ENCODE measurements at places on chromosomes 4 and X.

DNA sequence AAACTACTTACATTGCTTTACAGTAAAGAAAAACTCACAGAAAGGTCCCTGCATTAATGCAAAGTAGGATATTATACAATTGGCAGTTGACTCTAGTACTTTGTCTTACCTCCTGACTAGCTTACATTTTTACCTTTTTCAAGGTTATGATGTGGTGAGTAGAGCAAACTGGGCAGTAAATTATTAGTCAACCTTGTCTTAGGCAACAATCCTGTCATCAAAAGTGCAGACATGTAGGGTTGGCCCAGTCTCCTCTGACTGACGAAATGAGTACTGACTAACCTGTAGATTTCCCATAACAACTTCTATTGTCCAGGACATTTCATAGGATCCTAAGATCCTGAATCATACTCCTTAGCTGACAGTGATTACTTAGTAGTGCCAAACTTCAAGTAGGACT is 142.0 kb upstream of the NUDT6 start:
- peak; percentile 29 for DNase-seq

GRCh38 chr4:79476196-79476595 is 68.2 kb upstream of the GK2 start:
- no peak for DNase-seq

DNA sequence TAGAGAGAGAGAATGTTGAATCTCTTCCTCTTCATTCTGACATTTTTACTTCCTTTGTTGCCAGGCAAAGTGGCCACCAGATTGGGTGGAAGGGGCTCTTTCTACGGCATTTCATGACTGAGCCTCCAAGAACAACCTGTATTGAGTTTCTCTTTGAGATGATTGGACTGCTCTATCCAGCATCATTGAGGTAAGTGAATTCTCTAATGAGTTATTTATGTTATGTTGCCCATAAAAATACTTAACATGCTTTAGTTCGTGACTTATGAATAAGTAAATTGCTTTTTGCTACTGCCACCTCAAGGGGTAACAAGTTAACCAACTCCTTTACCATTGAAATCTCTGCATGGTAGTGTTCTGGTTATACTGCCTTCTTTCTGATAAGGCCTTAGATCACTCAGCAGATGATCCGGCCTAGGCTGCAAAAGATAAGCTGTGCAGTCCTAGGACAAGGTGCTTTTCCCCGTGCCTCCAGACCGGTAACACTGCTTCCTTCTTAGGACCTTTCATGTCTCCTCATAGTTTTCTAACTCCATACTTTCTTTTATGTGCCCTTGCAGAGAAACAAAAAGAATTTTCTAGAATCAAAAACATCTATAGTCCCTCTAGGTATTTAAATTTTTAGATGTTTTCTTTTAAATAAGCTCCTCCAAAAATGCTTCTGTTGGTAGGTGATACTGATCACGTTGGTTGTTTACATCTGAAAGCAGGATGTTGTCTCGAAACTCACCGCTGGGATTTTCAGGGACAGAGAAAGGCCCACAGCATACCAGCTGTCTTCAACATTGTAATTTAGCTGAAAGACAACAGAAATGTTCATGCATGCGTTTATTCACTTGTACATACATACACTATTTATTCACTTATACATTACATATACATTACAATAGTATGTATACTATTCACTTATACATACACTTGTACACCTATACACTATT is 157.1 kb upstream of the RBPJ start:
- DNase-seq: no peak

GRCh38 chrX:70022616-70023015 is 27.1 kb downstream of the AWAT2 start:
- no peak for DNase-seq

DNA sequence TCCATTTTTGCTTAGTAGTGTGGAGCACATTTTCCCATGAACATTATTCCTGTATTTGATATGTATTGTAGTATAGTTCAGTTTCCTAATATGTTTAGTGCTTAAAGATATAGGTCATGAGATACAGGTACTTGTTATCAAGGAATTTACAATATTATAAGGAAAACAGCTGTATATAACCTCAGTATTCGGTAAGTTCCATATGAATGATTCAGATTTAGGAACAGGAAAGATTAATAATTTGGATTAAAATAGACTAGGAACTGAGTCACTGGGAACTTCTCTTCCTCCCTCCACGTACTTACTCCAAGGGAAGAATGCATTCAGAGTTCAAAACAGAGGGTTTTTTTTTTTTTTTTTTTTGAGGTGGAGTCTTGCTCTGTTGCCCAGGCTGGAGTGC is 20.0 kb downstream of the DIAPH2 start:
- DNase-seq: no peak

DNA sequence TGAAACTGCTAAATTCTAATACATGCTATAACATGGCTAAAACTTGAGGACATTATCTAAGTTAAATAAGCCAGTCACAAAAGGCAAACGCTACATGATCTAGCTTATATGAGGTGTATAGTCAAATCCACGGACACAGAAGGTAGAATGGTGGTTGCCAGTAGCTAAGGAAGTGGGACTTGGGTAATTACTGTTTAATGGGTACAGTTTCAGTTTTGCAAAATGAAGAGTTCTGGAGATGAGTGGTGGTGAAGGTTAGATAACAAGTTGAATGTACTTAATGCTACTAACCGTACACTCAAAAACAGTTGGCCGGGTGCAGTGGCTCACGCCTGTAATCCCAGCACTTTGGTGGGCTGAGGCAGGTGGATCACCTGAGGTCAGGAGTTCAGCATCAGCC is 644.5 kb upstream of the DIPK2B start:
- DNase-seq: no peak

DNA sequence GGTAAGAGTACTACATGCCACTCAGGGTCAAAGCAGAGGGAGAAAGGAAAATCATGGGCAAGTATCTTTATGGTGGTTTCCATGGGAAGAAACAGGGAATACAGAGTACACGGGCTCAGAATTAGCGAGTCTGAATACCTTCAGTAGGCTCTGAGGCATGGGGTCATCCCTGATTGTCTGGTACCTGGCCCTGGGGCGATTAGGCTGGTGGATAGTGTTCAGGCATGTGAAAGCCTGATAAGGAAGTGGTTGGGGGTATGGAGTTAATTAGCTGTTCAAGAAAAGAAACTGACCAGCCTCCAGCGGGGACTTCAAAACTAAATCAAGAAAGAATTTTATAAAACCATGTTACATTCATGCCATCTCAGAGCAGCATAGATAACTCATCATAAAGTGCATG is 518.8 kb downstream of the RAB28 start:
- DNase-seq: no peak

- DNase-seq: peak; percentile 1
Measured at GRCh38 chrX:51361251-51361650, 28.6 kb downstream of the NUDT10 start.

- no peak for DNase-seq
Measured at GRCh38 chr4:175946472-175947116, 119.0 kb upstream of the WDR17 start.

- DNase-seq: no peak
Measured at GRCh38 chr4:47372561-47372960, 90.9 kb downstream of the COMMD8 start.

DNA sequence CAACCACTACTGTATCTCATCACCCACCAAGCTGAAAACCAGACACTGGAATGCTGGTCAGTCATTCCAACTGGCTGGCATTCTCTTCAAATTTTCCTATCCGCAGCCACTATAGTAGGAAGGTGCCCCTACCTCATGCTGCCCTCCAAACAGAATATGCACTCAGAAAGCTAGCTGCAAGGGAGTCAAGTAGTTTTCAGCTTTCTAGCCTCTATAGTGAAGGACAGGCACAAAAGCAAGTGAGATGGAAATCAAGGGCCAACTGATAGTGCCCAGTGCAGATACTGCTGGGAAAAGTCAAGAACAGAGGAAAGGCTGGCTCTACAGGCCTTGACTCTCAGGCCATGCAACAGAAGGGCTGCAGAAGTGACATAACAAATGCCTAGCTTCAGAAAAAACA is 47.2 kb downstream of the BCOR start:
- DNase-seq: no peak

DNA sequence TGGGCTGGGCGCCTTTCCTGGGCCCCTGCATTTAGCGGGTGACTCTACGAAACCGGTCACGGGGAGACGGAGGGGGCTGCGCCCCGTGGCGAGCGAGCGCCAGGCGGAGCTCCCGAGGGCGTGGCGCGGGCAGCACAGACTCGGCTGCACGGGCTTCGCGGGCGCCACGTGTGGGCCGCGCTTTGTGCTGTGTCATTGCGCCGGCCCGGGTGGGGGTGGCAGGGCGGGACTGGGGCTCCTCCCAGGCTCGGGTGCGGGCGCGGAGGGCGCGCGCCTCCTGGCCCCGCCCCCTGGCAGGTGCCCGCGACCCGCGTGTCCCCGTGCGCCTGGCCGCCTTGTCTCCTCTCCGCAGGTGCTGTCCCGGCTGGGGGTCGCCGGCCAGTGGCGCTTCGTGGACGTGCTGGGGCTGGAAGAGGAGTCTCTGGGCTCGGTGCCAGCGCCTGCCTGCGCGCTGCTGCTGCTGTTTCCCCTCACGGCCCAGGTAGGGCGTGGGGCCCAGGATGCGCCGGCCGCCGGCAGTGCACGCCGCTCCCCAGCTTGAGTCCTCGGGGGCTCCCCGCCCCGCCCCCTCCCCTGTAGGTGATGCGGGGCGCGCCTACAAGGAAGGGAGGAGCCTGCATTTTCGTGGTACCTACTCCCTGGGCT is 651 bp downstream of the UCHL1 start:
- DNase-seq: peak; percentile 70

DNA sequence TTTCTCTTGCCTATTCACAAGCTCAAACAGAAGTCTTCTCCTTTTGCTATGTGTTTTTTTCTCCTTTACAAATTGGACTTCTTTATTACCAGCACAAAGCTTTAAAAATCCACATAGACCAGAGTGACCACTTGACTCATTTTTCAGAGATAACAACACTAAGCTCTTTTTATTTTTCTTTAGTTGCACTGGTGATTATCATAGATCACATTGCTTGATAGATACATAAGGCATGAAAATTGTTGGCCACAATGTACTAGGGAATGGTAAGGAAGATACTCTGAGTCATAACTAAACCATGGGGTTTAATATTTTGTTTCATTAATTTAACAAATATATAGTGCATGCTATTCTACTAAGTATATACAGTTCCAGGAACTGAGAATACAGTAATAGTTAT is 159.0 kb downstream of the GASK1B start:
- no peak for DNase-seq

- no peak for DNase-seq
Measured at GRCh38 chr4:177323416-177323815, 13.7 kb downstream of the NEIL3 start.

GRCh38 chr4:73762409-73762808 is 22.0 kb downstream of the CXCL8 start:
- DNase-seq: no peak

GRCh38 chrX:68433981-68434299 is 645 bp upstream of the OPHN1 start:
- no peak for DNase-seq

GRCh38 chr4:100804576-100805360 is 286.9 kb upstream of the EMCN start:
- no peak for DNase-seq

DNA sequence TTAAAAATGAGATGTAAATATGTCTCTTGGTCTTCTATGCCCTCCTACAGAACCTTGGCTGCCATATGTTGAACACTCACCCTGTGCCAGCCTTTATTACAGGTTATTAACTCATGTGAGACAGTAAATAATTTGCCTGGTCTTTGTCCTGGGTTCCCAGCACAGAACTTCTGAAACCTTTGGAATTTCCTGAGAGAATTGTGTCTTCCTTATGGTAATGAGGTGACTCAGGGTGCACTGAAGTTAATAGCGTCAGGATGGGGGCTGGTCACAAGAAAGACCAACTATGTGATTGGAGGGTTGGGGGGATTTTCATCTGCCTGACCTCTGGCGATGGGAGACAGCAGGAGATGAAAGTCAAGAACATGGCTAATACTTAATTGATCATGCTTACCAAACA is 289.8 kb upstream of the STS start:
- peak; percentile 16 for DNase-seq

DNA sequence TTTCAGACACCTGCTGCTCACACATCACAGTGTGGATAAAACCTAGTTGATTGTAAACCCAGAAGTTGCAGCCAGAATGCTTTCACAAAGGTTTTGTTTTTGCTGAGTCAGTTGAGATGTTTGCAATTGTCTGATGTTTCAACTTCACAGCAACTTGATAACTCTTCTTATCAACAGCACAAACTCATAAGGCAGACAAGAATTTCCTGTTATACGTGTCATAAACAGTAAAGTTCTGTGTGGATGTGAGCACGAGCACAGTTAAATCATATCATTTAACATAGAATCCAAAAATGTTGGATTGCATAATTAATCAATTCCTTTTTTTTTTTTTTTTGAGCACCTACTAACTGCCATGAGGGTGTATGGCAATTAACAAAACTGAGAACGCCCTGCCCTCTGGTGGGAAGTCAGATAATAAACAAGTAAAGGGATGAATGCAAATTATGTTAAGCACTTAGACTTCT is 512.2 kb downstream of the PDHA2 start:
- peak; percentile 60 for DNase-seq

DNA sequence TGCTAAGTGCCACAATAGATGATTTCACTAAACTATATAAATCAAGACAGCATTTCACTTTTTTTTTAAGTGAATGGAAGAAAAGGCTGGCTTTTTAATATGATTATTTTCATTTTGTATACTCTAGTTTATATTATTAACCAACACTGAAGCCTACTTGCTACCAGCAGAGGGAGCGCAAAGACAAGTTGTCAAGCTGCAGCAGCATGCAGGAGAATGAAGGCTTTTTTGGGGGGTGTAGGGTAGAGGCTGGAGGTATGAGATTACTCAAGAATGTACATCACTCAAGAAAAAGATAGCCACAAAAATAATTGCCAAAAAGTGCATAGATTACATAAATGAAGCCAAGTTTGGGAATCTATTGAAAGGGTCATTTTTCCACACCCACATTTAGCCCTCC is 519.5 kb downstream of the FGF13 start:
- DNase-seq: peak; percentile 47

GRCh38 chr4:73439445-73439844 is 3.4 kb downstream of the AFP start:
- no peak for DNase-seq

DNA sequence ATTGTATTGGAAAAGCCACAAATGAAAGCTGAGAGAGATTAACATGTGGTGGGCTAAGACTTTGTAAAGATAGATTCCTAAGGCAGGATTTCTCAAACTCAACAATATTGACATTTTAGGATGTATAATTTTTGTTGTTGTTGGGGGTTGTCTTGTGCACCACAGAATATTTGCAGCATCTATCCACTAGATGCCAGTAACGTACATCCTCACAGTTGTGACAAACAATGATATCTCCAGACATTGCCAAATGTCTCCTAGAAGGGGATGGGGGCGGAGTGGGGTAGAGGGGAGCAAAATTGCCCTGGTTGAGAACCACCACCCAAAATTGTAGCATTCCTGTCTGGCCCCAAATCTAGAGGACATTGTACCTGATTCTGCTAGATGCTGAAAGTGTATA is 14.7 kb upstream of the CBR4 start:
- peak; percentile 63 for DNase-seq
